ENCODE measurements at places on chromosomes 5 and 9.
A peak's percentile ranks its signal among the peaks of the same experiment; 100 is the strongest.

GRCh38 chr5:145237843-145238242, 597.3 kb downstream of the PRELID2 start:
- DNase-seq, result no peak

DNA sequence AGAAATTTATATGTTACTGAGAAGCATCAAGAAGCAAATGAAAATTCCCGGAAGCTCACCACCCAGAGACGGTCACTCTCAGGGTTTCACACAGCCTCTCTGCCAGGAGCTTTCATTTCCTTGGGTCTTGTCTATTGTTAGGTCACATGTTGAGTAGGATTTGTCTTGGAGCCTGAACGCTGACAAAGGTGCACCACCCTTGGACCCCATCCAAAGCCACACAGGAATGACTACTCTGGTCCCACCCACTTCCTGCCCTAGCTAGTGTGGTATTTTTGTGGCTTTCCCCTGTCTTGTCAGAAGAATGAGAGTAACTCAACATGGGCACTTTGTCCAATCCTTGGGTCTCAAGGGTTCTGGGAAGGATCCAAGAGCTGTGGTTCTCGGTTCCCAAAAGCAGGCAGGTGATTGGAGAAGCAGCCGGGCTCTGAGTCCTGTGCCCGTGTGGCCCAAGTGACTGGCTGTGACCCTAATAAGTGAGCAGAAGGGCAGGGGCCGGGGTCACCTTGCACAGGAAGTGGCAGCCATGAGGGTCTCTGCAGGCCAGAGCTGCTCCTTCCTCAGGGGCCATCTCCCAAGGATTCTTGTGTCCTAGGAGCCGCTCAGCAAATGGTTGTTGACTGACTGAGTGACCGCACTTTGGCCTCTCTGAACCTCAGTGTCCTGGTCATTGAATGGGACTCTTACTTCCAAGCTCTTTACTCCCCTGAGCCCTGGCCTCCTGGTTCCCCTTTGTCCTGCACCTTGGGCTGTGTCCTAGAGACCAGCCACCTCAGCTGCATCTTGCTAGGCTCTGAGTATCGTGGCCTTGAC, 6.9 kb downstream of the FGD3 start:
- no peak for DNase-seq

GRCh38 chr9:109477258-109478050, 20.7 kb downstream of the PTPN3 start:
- no peak for DNase-seq

DNA sequence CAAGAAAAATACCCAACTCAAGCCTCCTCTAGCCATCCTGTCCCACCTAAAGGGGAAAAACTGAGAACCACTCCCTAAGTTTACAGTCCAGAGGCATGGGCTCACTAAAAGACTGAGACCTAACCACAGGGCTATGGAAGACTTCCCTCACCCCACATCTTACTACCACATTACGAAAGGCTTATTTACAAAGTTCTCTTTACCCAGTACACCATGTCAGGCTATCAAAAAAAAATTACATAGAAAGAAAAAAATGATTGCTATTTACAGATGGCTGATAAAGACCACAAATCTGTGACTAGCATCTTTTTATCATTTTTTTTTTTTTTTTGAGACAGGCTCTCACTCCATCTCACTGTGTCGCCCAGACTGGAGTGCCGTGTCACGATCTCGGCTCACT, 69.7 kb upstream of the TNPO1 start:
- no peak for DNase-seq

DNA sequence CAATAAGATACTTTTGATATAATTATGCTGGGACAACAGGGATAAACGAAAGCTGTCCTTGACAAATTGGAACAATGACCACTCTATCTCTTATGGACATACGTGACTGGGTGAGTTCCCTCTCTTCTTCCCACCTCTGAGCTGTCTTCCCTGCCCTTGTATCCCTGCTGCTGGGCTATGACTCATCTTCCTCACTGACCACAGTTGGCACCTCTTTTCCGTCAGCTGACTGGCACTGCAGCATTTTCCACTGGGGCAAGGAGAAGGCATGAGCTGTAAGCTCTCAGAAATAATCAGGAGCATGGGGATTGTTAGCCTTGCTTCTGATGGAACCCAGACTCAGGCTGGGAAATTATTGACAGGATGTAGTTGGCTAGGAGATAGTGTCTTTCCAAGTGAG, 48.7 kb downstream of the PCSK1 start:
- DNase-seq, result peak; percentile 20

- DNase-seq, result no peak
Observed at GRCh38 chr5:112254303-112254702, 164.8 kb downstream of the EPB41L4A start.

All from head of caudate nucleus (tissue), 42 donors.